Activated CD8-positive, alpha-beta memory T cell treated with anti-CD3 and anti-CD28 coated beads, Interleukin-2, amount 50 U/mL, for 4 hours (primary cell): ENCODE measurements at places on chromosomes 7 and 10.

DNA sequence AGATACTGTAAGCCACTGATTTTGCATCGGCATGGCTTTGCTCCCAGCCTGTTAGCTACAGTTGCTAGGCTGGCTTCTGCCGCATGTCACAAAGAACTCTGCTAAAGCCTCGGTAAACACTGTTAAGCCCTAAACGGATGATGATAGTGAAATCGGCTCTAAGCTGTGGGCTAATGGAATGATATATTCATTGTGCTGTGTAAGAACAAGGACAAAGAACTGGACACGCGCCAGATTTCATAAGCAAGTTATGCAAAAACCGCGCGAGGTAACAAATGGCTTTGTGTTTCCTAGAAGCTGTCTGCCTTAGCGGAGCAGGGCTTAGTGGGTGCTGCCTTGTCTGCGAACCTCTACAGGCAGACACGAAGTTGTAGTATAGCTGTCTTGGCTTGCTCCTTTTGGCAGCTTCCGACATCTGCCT, 331.3 kb upstream of the COBL start:
- no peak for DNase-seq

DNA sequence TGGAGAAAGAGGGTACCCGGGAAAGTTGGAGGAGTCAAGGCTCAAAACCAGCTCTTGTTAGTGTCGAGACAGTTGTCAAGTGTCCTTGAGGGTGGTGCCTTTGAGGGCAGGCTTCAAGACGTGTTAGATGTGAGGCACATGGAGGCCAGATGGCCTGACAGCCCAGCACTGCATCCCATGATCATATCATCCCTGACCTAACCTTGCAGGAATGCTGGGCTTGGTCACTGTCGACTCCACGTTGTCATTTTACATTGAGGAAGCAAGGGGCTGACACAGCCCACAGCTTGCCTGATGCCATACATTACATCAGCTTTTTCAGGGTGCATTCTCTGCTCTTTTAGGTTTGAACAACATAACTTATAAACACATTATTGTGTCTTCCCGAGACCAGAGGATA, 114.1 kb downstream of the ABCA13 start:
- no peak for DNase-seq

DNA sequence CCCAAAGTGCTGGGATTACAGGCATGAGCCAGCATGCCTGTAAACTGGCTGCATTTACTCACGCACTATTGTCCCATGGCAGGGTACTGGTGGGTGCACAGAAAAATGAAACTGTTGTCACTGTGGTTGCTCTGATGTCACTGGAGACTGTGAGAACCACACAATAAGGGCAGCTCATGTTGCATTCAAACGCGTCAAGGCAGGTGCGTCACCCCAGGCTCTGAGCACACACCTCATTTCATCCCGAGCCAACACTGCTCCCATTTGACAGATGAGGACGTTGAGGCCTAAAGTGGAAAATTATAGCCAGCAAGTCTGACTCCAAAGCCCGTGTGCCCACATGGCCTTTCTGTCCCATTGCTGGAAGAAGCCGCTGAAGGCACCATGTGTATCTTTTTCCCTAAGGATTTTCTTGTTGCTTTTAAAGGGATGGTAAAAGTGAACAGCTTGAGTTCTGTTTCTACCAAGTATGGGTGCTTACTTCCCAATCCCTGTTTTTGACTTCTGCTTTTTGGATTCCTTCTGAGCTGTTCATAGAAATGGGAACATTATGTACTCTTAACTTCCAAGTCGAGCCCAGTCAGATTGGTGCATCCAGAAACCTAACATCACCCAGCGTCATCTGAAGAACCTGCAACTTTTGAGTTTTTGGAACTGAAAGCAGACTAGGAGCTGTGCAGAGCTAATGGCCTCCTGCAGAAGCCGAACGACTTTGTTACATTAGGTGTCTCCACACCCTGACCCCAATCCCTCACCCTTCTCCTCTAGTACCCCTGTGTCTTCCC, 60.1 kb upstream of the CARD11 start:
- no peak for DNase-seq

DNA sequence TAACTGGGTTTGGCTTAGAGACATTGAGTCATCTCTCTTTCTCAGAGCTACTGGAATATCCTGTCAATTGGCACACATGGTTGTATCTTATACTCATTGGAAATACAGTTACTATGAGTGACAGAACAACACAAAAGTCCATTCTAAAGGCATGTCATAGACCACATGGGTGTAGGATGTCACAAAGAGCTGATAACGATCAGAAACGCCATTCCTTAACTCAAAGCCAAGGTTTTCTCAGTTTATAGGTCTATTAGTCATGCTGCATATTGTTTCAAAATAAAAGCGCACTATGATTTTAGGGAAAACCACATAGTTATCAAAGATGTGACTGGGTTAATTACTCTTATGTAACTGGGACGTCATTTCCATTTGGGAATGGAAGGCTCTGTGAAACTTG, 147.2 kb upstream of the FAM171A1 start:
- DNase-seq, result no peak

DNA sequence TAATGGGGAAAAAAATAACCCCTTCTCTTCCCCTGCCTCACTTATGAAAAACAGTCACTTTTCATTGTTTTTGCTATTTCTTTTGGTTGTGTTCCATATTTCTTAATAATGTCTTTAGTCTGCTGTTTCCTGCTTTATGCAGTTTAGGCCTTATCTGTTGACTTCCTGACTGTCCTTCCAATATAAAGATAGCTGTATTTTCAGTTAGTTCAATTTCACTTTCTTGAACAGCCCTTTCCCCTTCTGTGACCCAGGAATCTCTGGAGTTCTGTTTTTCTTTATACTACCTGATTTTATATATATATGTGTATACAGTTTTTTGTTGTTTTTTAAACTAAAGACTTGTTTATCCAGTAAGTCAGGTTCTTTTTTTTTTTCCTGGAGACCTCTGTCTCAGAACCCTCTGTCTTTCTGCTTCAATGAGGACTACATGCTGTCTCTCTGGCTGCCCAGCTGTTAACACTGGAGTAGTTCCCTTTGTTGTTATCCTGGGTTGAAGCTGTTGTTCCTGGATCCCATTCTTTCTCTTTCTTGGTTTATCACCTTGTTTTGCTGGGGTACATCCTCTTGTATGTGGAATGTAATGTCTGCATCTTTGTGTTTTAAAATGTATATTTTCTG, 87.2 kb downstream of the GSDME start:
- DNase-seq, result no peak

DNA sequence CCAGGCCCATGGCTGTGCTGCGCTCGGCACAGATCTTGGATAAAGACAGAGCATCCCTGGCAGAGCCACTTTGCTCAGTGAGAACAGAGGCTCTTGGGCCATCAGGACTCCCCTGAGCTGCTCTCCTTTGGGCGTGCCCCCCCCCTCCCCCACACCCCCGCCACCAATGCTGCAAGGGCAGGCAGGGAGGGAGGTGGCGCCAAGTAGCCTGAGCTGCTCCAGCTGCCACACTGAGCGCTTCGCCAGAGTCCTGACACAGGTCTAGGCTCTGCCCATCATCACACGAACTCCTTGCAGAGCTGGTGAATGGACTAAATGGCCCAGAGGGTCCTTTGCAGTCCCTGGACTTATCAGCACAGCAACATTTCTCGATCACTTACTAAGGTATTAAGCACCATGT, 12.5 kb downstream of the AKR1B1 start:
- no peak for DNase-seq

DNA sequence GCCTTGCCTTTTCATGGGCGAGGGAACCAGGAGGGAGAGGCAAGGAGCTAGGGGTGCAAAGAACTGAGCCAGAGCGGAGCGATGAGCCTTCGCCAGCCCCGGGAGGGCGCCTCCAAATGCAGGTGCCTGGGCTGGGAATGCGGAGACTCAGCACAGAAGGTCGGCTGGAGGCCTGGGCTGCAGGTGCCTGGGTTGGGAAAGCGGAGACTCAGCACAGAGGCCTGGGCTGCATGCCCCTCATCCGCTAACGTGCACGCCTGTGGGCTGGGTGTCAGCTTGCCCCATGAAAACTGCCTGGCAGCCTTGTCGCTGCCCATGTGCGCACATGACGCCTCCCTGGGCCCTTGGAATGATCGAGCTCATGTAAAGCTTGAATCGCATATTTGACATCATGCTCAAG, 51.8 kb downstream of the POM121L12 start:
- DNase-seq, result no peak

- DNase-seq, result no peak
Observed at GRCh38 chr10:88244781-88245625, 338.1 kb downstream of the RNLS start.

DNA sequence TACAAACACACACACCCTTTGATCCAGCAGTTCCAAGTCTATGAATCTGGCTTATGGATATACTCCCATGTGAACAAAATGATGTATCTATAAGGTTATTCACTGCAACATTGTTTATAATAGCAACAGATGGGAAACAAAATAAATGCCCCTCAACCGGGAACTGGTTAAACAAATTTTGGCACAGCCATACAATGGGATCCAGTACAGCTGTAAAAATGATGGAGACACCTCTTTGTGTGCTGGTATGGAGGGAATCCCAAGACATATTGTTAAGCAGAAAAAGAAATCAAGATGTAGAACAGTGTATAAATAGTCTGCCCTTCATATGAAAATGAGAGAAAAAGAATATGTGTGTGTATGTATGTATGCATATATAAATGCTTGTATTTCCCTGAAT, 155.5 kb downstream of the SNX10 start:
- DNase-seq, result no peak

GRCh38 chr7:3683546-3684539, 382.8 kb downstream of the SDK1 start:
- DNase-seq, result no peak

DNA sequence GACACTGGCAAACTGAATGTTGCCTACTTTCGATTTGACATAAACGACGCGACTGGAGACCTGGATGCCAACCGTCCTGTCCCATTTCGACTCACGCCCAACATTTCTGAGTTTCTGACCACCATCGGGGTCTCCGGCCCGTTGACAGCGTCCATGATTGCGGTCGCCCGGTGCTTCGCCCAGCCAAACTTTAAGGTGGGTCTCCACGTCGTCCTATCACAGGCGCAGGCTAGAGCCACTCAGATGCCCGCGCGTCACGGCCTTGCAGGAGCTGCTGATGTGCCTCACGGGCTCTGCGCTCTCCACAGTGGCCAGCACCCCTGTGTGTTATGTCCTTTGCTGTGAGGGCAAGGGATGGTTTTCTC, 132.6 kb downstream of the SMURF1 start:
- DNase-seq, result no peak

DNA sequence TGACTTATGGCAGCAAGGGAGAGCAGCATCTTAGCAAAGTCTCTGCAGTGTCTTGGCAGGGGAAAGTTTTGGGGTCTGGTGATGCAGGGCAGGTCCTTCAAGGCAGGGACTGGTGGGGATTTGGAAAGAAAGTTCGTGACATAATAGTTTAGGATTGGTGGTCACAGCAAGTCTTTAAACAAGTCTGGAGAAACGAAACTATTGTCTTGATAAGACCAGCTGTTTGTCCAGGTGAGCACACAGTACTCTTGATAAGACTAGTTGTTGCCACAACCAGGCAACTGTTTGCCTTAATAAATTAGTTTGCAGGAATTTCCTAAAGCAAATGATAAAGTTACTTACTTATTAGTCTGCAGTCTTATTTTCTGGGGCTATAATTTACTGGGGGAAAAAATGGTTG, 136.1 kb downstream of the AKR1D1 start:
- DNase-seq, result no peak

DNA sequence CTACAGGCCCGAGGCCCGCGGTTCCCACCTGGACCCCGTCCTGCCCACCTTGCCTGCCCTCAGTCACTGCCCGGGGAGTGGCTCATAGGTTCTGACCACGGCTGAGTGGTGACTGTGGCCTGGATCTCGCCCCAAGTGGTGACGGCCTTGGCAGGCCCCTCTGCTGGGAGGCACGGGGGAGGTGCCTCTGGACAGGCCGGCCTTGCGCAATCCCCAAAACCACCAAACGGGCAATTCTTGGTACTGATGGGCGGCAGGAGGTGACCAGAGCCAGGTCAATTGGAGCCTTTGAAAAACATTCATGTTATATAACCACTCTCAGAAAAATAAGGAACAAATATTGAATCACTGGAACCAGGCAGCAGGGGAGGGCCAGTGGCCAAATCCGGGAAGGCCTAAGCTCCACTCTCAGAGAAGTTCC, 83.4 kb downstream of the PRKAG2 start:
- no peak for DNase-seq

- DNase-seq, result no peak
Observed at GRCh38 chr10:33335801-33336581, 1.5 kb upstream of the NRP1 start.

GRCh38 chr10:83647526-83647925, 491.8 kb upstream of the GHITM start:
- DNase-seq, result no peak

DNA sequence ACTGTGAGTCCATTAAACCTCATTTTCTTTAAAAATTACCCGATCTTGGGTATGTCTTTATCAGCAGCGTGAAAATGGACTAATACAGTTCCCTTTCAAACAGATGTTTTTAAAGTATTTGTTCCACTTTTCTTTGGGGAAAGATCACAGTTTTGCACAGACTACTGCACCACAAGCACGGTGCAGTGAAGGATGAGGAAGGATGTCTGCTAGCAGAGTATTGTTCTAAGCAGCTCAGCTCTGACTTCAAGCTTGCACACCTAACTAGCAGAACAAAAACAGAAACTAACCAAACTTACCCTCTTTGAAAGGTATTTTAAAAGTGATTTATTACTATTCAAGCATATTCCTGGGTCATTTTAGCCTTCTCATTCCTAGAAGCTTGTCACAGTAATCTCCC, 20.0 kb downstream of the THNSL1 start:
- no peak for DNase-seq

- DNase-seq, result no peak
Observed at GRCh38 chr7:1123715-1124114, 35.8 kb downstream of the GPER1 start.

GRCh38 chr7:29588900-29589696, 25.5 kb downstream of the PRR15 start:
- peak; percentile 25 for DNase-seq
